CD4-positive, alpha-beta T cell treated with Interleukin-15 for 1 hour (primary cell): ENCODE measurements at places on chromosomes 7 and 10.

- no peak for DNase-seq
Observed at GRCh38 chr7:135728136-135728669, at the start of gene SLC13A4. SLC13A4 (minus strand) TSS chr7:135728186; CDS start chr7:135727496, 690 bp downstream.

- no peak for DNase-seq
Observed at GRCh38 chr7:151816562-151817314, 60.2 kb downstream of the PRKAG2 start.

GRCh38 chr7:50632561-50633413 lies 67.6 kb upstream of the DDC start:
- DNase-seq, result peak; percentile 50

GRCh38 chr7:158432369-158433341 lies 155.0 kb downstream of the PTPRN2 start:
- DNase-seq, result no peak

GRCh38 chr10:36676321-36676720 lies 449.1 kb upstream of the ANKRD30A start:
- DNase-seq, result no peak
